Fibroblast of skin of left quadriceps (primary cell): ENCODE measurements at places on chromosomes 13 and 19.

DNA sequence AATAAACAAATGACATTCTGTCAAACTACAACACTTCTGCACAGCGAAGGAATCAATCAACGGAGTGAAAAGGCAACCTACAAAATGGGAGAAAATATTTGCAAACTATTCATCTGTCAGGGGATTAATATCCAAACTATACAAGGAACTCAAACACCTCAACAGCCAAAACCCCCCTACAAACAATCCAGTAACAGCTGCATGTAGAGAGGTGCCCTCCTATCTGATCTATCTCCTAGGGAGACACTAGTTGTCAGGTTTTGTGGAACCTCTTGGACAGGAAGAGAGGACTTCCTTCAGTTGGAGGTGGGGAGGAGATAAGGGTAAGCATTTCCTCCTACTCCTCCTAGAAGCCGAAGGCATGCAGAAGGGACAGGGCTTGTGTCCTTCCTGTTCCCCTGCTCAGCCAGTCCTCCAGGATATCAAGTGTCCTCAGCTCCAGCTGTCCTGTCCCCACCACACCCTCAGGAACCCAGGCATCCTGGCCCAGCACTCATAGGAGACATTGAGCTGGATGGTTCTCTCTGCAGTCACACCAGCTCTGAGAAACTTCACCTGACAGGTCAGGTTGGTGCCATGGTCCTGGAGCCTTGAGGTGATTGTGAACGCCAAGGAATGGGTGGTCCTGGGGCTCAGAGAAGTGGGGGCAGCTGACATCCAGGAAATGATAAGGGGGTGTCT lies 9.8 kb upstream of the SIGLEC8 start:
- DNase-seq: no peak

GRCh38 chr19:5172859-5173630 lies 167.6 kb downstream of the PTPRS start:
- DNase-seq: peak; percentile 88

DNA sequence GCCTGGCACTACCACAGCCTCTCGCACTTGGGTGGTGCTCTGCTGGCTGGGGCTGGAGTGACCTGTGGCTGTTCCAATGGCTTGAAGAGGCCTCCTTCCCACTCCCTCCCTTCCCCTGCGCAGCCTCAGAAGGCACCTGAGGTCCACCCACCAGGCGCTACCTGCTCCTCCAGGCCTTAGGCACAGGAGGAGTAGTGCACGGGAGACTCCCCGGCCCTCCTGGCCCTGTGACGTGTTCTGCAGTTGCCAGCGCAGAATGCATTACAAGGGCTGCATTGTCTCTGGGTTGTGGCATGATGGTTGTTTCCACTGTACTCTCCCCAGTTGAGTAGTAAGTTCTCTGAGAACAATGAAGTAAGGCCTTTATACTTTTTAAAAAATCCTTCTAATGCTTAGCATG lies 128.6 kb downstream of the TEX29 start:
- DNase-seq: no peak

GRCh38 chr13:90205081-90205480 lies 1142.4 kb upstream of the MIR17HG start:
- no peak for DNase-seq

DNA sequence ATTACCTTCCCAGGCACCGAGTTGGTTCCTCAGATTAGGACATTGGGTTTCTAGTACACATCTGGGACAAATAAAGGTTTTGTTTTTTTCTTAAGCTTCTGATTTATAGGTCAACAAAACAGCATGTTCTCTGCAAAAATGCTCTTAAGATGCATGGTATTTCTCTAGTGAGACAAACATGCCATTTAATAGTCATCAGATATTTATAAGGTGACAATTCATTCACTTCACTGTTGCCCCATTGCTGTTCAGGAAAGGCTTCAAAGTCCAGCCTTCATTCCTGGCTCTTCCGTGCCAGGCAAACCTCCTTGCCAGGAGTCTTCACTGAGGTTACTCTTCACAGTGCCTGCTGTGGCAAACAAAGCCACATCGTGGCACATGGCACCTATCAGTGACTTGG lies 156.3 kb upstream of the FNDC3A start:
- no peak for DNase-seq

- DNase-seq: no peak
These were observed 546.0 kb upstream of the PCDH9 start for GRCh38 chr13:67776151-67776550.

DNA sequence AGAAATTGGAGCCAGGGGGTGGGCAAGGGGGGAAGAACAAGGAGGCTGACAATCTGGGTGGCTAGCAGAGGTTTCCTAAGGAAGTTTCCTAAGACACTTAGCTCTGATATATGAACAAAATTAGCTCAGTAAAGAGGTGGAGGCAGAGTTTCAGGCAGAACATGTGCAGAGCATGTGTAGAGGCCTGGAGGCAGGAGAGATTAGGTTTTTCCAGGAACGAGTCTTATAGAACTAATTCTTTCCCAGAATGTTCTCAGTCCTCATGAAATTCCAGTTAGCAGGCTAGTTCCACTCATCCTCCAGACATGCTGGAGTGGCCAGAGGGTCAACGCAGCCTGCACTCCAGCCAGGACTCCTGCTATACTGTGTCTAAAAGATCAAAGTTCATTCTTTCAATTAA lies 184.7 kb downstream of the LACC1 start:
- no peak for DNase-seq

DNA sequence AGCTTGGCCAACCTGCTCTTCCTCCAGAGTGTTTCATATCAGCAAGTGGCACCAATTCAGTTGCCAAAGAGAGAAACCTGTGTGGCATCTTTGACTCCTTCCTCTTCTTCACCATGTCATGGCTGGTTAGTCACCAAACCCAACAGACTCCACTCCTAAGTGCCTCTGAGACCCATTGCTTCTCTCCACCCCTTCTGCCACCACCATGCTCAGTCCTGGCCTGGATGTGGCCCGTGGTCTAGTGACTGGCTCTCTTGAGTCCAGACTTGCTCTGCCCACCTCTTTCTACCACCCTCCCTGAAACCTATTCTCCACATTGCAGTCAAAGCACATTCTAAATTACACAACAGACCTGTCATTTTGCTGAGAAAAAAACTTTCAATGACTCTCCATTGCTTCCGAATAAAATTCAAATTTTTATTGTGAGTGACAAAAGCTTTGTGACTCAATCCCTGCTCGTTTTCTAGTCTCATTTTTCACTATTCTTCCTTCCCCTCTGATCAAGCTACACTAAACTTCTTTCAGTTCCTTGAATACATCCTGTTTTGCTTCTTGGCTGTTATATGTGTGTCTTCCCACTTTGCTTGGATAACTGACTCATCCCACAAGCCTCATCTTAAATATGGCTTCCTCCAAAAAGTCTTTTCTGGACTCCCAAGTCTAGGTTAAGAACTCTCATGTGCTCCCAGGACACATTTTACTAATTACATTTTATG lies 12.0 kb upstream of the TNFSF11 start:
- no peak for DNase-seq

DNA sequence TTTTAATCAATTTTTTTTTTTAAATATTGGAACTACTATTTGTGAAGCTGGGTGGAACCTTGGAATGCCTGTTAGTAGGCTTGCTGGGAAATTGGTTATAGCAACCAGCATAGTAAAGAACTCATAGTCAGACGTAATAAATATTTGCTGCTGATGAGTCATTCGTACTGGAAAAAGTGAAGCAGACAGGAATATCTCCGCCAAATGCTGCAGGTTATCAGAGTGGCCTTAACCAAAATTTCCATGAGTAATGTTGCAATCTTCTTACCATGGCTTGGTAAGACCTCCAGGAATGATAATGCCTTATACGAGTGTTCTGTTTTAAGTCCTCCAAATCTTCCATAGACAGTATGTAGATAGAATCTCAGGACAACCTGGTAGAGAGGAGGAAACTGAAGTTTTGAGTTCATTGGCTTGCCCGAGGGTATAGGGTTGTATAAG lies 34.2 kb downstream of the MBNL2 start:
- peak; percentile 82 for DNase-seq

- DNase-seq: peak; percentile 91
These were observed 19.6 kb upstream of the EPHX3 start for GRCh38 chr19:15251749-15252397.

DNA sequence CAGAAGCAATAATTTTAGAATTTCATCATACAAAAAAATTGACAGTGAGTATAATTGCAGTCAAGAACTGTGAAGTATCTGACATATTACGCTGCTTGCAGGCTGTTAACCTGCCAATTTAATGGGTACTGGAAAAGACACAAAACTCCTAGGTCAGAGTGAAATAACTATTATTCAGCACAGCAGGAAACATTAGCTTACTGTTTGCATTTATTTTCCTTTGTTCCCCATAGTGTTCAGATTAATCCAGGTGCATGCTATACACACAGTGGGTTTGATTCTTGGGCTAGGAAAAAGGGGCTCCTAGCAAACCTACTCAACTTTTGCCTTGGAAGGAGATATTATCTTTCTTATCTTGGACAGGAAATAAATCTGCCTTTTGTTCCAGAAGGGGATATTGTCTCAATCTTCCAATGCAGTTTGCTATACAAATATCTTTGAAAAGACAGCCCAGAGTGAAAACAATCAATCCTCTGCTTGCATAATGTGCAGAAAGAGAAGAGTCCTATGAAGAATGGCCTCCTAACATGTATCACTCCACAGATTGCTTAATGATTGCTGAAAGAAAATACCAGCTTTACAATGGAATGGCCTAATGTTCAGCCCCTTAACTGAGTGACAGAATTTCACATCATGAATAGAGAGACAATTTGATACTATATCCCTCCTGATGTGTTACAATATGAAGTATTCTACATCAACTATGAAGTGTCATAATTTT lies 443.4 kb downstream of the TBC1D4 start:
- DNase-seq: no peak

DNA sequence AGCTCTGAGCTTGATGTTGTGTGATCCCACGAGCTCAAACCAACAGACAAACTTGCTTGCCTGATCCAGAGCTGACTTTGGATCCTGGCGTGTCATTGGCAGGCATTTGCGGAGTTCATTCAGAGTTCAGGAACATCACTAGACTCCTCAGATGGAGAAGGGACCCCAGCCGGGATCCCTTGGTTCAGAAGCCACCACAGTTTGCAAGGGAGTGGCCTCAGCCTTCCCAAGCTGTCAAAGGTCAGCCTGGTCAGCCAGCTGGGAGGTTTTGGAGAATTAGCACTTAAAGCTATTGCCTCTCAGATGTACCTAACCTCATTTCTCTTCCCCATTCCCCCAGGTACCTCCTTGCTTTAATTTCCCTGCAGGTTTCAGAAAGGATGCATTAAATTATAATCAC lies 208.8 kb upstream of the SOX21 start:
- no peak for DNase-seq

DNA sequence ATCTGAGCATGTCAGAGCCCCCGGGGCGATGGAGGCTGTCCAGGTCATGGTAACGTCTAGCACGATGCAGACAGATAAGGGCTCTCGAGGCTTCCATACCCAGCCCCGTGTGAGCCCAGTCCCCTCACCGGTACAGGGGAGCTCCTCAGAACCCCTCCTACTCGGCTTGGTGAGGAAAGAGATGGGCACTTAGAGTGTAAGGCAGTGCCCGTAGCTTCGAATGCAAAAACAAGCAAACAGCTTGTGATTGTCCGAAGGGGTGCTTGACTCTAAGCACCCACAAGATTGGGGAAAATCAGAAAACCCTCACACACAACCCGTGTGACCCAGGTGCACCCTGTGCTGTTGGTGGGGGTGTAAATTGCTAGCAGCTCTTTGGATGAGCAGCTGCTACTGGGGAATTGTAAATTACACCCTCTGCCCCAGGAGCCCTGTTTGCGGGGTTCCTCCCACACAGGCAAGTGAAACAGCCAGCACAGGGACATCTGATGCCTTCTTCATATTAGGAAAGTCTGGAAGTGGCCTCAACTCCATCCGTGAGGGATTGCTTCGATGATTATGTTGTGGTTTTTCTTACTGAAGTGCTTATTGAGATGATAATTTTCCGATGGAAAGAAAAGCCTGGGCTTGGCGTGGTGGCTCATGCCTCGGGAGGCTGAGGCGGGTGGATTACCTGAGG lies 918 bp upstream of the PSPN start:
- no peak for DNase-seq

GRCh38 chr13:113063091-113063491 lies 42.5 kb upstream of the F7 start:
- no peak for DNase-seq

DNA sequence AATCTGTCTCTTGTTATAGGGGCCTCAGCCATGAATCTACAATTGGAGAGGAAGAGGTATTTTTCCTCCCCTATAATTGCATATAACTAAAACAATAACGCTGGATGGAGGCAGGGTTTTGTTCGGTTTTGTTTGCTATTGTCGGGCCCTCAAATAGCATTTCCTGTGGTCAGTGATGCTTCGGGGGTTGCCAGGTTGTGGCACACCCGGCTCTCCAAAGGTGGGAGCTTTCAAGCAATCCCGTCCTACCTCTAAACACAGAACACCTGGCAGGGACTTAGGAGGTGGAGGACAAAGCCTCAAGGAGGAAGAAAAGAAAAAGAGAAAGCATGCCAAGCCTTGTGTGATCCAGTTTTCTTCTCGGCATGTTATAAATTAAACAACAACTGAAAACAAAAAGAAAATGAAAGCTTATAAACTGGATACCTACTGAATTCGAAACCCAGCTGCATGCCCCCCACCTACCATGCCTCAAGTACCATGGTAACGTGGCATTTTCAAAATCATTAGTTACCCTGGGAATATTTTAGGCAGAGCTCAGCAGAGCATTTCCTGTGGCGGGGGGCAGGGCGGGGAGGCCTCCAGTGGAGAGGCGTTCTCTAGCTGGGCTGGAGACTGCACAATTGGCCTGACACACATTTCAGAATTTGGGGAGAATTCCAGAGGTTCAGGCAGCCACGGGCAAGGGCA lies 213.8 kb downstream of the DCLK1 start:
- no peak for DNase-seq

DNA sequence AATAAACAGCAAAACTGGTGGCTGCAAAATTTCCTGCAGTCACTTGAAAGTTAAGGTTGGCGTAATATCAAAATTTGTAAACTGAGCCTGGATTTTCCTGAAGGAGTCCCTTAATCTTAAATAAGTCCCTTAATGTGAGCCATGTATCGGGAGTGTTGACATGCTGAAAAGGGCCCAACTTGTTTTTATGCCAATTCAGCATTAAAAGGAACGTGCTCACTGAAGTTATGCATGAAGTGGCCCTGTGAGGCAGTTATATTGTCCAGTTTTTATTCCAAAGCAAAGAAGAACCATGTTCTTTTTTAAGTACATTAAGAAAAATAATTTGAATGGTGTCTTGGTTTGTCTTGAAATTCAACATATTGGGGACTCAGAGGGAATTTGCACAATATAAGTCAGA lies 1766.9 kb downstream of the SLITRK1 start:
- no peak for DNase-seq

DNA sequence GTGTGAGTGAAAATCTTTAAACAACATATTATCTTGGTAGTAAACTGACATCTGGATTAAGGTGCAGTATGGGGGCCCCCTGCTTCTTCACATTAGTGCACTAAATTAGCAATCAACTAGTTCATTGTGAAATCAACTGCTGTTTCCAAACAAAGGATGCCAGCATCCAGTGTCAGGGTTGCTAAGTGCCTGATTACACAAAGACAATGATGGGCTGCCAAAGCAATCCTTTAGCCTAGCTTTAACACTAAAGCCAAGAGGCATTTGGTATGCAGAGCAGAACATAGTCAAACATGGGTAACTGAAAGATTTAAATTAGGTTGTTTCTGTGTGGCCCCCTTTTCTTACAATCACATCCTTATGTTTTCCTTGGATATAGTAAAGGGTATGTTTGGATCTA lies 543.1 kb upstream of the SLITRK5 start:
- no peak for DNase-seq
